ENCODE measurements at places on chromosomes 7 and 10. TPM values are rescaled to one million over a fixed set of nuclear protein-coding genes. Genes with fewer than 3 reads are reported as not detected.

- H3K27ac ChIP-seq, result no peak overlapping the region
- no peak for DNase-seq
- no peaks in the 10 kb centered on the region for H3K4me1 ChIP-seq
- no peaks in the 10 kb centered on the region for H3K27me3 ChIP-seq
- no peaks in the 10 kb centered on the region for H3K36me3 ChIP-seq
Observed at GRCh38 chr7:99693427-99694200, 13.8 kb upstream of the CYP3A5 start.

GRCh38 chr7:76062254-76062653 is 14.3 kb downstream of the MDH2 start:
- peaks cover 100% of the 10 kb centered on the region for H3K36me3 ChIP-seq
- H3K4me1 ChIP-seq, result peaks cover 30% of the 10 kb centered on the region
- H3K27me3 ChIP-seq, result no peaks in the 10 kb centered on the region
- no peak overlapping the region for H3K27ac ChIP-seq
- H3K4me3 ChIP-seq, result no peak overlapping the region

ST8SIA6 gene
- total RNA-seq, result 1.1 TPM

DNA sequence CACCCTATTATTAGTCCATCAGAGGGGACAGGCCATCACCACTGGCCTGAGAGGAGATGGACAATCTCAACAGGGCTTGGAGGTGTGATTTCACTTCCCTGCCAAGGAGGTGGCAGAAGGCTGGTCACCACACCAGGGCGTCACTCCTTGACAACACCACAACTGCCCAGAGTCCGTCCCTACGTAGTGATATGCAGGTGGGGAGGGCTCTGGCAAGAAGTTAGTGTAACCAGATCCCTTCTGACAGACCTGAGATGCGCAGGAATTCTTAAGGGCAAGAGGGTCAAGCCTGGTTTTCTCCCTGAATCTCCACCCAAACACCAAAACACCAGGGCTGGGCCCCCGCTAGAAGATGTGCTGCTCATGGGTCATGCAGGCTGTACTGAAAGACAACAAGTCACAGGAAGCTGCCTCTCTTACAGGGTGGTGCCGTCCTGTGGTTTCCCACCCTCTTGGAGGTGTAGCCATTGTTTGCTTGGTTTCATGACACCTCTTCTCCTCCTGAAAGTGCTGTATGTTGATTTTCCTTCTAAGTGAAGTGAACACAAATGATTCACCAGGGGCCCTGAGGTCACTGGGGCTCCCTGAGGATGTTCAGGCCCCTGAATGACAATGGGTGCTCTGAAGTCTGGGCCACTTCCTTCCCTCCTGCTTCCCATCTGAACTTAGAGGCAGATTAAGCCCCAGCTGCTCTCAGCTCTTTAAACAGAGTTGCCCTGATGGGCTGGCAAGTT is 27.1 kb downstream of the ATXN7L1 start:
- DNase-seq, result no peak
- no peaks in the 10 kb centered on the region for H3K4me1 ChIP-seq
- H3K36me3 ChIP-seq, result no peaks in the 10 kb centered on the region
- no peak overlapping the region for H3K27ac ChIP-seq
- H3K27me3 ChIP-seq, result no peaks in the 10 kb centered on the region

DNA sequence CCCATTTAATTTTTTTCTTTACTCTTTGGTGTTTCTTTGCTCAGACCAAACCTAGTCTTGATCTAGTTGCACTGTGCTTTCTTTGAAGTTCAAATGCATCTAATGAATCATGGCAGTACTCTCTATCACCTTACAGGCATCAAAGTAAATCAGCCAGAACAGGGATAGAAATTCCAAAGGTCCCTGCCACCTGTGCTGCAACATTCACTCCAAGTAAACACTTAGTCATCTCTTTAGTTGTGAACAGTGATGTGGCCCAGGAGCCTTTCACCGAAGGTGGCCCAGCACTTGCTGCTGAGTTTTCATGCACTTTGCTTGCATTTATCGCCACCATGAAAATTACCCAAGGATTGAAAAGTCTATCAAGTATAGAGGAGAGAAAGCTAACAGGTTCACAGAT is 314.1 kb upstream of the ETV1 start:
- no peak overlapping the region for H3K27ac ChIP-seq
- H3K27me3 ChIP-seq, result no peaks in the 10 kb centered on the region
- no peaks in the 10 kb centered on the region for H3K36me3 ChIP-seq
- no peak for DNase-seq

- no peak for DNase-seq
- H3K27ac ChIP-seq, result peak overlapping the region; percentile 34
- no peak overlapping the region for H3K4me3 ChIP-seq
- no peaks in the 10 kb centered on the region for H3K36me3 ChIP-seq
- no peaks in the 10 kb centered on the region for H3K27me3 ChIP-seq
- peaks cover 25% of the 10 kb centered on the region for H3K4me1 ChIP-seq
Observed at GRCh38 chr10:69446650-69447151, 4.6 kb upstream of the TSPAN15 start.

DNA sequence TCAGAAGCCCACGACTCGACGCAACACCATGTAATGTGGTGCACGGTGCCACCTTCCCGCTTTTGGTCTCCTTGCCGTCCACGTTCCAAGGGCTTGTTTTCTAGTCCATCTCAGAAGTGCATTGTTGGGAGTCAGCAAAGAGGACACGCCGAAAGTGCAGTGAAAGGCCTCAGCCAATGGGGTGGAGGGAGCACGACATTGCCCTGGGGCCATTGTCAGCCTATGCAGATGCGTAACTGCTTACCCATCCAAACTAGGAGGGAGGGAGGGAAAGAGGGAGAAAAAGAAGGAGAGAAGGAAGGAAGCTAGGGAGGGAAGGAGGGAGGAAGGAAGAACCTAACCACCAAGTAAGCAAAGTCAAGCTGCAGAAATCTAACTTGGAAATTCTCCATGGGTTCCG is 202.4 kb downstream of the CCDC3 start:
- no peak for DNase-seq
- no peak overlapping the region for H3K4me3 ChIP-seq
- H3K27ac ChIP-seq, result no peak overlapping the region
- no peaks in the 10 kb centered on the region for H3K27me3 ChIP-seq
- H3K4me1 ChIP-seq, result no peaks in the 10 kb centered on the region
- H3K36me3 ChIP-seq, result no peaks in the 10 kb centered on the region

GRCh38 chr10:32376097-32376496 is 29.1 kb upstream of the EPC1 start:
- H3K36me3 ChIP-seq, result no peaks in the 10 kb centered on the region
- no peaks in the 10 kb centered on the region for H3K27me3 ChIP-seq
- peak overlapping the region; percentile 80 for H3K27ac ChIP-seq

MSMB gene
- total RNA-seq, result not detected

- no peak overlapping the region for H3K4me3 ChIP-seq
- no peak overlapping the region for H3K27ac ChIP-seq
- H3K27me3 ChIP-seq, result peaks cover 2% of the 10 kb centered on the region
- no peaks in the 10 kb centered on the region for H3K36me3 ChIP-seq
- no peak for DNase-seq
Observed at GRCh38 chr7:157474685-157475084, 137.9 kb downstream of the DNAJB6 start.

DNA sequence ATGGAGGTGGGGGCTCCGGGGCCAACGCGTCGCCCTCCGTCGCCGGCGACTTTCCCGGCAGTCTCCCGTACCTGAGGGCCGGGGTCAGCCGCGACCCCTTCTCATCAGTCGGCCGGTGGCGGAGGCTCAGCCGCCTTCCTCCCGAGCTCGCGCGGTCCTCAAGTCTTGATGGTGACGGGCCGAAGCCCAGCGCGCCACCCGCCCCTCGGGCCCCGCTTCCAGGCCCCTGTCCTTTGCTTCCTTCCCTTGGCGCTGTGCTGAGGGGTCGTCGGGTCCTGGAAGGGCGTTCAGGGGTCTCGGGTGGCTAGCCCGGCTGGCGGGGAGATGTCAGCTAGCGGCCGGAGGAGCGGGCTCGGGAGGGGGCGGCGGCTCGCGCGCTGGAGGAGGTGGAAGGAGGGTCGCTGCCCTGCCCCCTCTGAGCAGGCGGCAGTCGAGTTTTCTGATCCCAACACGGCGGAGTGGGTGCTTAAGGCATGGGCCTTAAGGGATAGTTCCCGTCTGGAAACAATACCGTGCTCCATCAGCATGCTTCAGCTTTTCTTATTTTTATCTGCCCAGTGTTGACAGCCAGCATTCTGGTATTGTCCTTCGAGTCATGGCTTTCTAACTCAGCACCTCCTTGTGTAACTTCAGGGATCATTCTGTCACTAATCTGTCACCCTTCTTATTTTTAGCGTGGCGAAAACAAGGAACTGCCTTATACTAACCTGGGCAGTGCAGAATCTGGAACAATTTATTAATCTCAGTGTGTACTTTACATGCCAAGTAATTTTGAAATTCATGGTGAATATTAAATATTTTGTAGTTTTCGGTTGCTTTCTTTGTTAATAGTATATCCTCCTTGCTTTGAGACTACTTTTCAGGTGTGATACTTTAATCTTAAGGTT is 748 bp downstream of the PHTF2 start:
- H3K27me3 ChIP-seq, result no peaks in the 10 kb centered on the region
- DNase-seq, result peak; percentile 47
- no peaks in the 10 kb centered on the region for H3K36me3 ChIP-seq
- peak overlapping the region; percentile 95 for H3K4me3 ChIP-seq
- H3K4me1 ChIP-seq, result peaks cover 47% of the 10 kb centered on the region

GRCh38 chr7:87356448-87356847 is 11.0 kb downstream of the CROT start:
- no peak overlapping the region for H3K27ac ChIP-seq
- peaks cover 13% of the 10 kb centered on the region for H3K4me1 ChIP-seq
- no peaks in the 10 kb centered on the region for H3K36me3 ChIP-seq
- no peak for DNase-seq
- H3K4me3 ChIP-seq, result no peak overlapping the region

DNA sequence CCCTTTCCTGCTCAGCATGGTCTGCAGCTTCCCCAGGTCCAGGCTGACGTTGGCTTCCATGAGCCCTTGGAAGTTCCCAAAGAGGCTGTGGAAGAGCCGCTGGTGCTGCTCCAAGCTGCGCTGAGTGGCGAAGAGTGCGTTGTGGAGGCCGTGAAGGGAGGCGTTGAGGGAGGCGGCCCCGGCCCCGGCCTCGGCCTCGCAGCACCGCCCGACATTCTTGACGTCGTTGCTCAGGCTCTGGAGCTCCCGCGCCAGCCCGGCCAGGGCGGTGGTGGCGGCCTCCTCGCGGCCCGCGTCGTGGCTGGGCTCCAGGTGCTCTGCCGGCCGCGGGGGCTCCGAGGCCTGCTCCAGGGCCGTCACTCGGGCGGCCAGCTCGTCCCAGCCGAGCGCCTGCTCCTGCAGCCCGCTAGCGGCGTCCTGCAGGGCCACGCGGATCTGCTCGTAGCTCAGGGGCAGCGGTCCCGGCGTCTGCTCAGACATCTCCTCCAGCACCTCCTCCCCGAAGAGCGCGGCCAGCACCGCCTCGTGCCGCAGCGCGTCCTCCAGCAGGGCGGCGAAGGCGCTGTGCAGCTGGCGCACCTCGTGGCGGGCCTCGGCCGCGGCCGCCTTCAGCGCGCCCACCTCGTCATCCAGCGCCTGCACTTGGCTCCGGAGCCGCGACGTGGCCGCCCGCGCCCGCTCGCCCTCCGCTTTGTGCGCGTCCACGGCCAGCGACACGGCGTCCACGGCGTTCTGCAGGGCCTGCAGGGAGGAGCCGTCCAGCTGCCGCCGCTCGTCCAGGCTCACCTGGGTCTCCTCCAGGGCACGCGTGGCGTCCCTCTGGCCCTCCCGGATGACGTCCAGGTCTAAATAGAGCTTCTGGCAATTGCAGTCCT is 14.7 kb downstream of the MMRN2 start:
- no peaks in the 10 kb centered on the region for H3K36me3 ChIP-seq
- no peaks in the 10 kb centered on the region for H3K27me3 ChIP-seq
- no peak overlapping the region for H3K27ac ChIP-seq
- peaks cover 6% of the 10 kb centered on the region for H3K4me1 ChIP-seq
- DNase-seq, result peak; percentile 64

DNA sequence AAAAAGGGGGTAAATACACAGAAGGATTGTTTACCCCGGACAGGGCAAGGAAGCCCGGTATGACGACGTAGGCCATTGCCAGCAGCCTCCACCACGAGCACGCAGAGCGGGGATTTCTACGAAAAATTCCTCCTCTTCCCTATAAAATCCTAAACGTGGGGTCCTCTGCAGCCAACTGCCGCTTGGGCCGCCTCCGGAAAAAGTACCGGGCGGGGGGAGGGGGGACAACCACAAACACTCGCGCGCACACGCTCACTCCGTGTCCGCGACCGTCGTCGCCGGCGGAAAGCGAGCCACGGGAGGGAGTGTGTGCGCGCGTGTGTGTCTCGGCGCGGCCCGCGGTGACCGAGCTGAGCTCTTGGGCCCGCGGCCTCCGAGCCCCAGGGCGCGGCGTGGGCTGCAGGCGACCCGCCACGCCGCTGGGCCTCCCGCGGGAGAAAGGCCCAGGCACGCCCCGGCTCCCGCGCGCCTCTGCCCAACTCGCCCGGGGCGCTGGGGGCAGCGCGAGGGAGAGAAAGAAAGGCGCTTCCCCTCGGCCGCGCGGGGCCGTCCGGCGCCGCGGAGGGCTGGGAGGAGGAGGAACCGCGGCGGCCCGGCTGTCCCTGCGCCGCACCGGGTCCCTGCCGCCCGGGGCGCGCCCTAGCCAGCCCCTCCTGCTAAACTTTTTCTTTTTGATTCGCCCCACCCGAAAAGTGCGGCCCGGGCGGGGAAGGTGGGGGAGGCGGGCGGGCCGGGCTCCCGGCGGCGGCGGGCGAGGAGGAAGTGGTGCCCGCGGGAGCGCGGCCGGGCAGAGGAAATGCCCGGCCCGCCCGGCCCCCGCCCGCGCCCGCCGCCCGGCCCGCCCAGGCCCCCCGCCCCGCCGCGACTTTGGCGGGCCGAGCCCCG is 1.5 kb downstream of the CTBP2 start:
- no peaks in the 10 kb centered on the region for H3K36me3 ChIP-seq
- DNase-seq, result peak; percentile 78
- H3K27ac ChIP-seq, result peak overlapping the region; percentile 98
- peaks cover 46% of the 10 kb centered on the region for H3K4me1 ChIP-seq

DNA sequence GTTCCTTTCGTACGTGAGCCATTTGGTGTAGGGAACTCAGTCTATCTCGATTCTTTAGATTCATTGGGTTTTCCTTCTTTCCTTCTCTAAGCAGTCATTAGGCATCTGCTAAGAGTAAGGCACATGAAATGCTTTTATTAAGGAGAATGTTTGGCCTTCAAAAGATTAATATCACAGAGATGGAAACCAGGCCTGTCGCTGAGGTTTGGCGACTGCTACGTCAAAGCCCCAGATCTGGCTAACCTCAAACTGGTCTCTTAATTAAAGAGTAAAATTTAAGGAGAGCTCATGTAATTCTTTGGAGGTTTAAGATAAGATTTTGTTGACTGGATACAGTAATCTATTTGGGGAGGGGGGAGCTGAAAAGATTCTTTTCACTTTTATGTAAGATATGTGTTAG is 189.8 kb downstream of the JCAD start:
- no peak for DNase-seq
- no peaks in the 10 kb centered on the region for H3K27me3 ChIP-seq
- H3K36me3 ChIP-seq, result no peaks in the 10 kb centered on the region
- no peak overlapping the region for H3K27ac ChIP-seq

DNA sequence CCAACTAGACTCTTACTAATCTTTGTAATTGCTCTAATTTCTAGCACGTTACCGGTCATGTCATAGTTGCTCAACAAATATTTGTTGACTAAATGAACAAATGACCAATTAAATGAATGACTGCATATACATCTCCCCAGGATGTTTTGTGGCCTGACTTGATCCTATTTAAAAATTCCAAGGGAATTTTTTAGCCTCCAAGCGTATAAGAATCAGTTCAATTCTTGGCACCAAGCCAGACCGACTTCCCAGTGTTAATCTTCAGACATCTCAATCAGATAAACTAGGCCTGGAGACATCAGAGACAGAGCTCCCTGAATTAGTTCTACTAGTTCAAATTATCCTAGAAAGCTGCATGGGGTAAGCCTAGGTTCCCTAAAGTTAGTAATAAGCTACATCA is 96.0 kb downstream of the GSAP start:
- H3K36me3 ChIP-seq, result no peaks in the 10 kb centered on the region
- DNase-seq, result no peak
- H3K27ac ChIP-seq, result no peak overlapping the region
- no peak overlapping the region for H3K4me3 ChIP-seq
- no peaks in the 10 kb centered on the region for H3K4me1 ChIP-seq
- H3K27me3 ChIP-seq, result no peaks in the 10 kb centered on the region

Measured in psoas muscle (tissue), 8 donors.